Fibroblast of the aortic adventitia (primary cell): ENCODE measurements at places on chromosomes 5 and 9.

DNA sequence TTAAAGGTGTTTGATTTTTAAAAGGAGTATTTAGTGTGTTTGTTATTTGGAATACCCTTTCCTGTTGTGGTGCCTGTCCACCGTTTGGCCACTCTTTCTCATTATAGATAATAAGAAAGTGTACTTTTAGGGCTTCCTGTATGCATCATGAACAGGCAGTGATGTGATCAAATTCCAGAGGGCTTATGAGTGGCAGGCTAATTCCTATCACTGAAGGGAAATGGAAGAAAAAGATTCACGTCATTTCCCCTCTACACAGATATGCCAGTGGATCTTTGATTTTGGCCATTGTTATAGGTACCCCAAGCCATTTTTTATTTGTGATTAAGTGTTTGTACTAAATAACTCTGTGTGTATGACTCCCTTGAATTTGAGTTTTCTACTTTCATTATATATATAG is 37.1 kb downstream of the RPS6 start:
- no peak for DNase-seq

DNA sequence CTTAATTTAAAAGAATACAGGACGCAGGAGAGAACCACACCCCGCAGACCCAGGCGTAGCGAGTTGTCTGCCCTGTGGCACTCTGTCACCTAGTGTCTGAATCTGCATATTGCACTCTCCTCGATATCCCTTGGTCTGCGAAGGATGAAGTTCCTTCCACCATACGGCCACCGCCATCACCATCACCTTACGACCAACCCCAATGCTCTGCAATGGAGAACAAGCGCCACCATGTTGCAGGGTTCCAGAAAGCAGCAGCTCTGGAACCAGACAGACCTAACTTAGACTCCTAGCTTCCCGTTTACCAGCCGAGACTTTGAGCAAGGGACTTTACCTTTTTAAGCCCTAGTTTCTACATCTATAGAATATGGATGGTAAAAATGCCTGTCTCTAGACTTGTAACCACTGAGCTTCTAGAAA is 77.4 kb upstream of the DMRT1 start:
- DNase-seq, result peak; percentile 90

DNA sequence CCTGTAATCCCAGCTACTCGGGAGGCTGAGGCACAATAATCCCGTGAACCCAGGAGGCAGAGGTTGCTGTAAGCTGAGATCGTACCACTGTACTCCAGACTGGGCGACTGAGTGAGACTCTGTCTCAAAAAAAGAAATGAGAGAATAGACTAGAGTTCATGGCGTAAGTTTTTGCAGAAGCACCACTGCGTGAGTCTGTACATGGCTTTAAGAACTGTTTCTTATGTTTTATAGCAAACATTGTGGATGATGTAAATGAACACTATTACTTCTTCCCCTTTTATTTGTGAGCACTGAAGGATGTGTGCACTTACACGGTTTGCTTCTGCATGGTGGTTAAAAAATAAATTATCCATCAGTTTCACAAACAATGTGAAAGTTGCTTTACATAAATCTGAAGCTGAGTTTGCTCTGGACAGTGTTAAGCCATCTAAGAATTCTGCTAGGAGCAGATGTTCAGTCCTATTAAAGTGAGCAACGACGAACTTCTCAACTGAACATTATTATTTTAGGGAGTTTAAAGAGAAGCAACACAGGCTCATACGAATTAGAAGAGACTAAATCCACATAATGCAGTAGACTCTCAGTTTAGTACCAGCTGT is 52.5 kb downstream of the ZFAND5 start:
- DNase-seq, result no peak

- DNase-seq, result no peak
Observed at GRCh38 chr5:92734211-92734940, 846.6 kb downstream of the NR2F1-AS1 start.

GRCh38 chr9:131020388-131020787 is 11.4 kb downstream of the LAMC3 start:
- DNase-seq, result peak; percentile 93

GRCh38 chr5:140978260-140978659 is 12.0 kb downstream of the PCDHAC2 start:
- no peak for DNase-seq

- no peak for DNase-seq
Observed at GRCh38 chr5:10600626-10601245, 36.9 kb downstream of the ANKRD33B start.

DNA sequence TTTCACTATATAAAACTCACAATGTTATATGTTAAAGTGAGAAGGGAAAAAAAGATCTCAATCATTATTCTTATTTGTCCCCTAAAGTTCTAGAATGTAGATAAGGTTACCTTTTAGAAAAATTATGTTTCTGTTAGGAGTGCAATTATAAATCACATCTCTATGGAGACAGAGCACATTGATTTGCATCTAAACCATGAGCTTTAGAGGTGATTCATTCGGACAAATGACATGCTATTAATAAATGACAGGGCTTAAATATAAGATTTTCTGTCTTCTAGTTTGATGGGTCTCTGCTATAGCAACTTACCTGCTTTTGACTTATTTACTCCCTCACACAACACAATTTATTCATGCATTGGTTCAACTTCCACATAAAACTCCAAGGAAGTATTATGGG is 39.8 kb downstream of the RASEF start:
- DNase-seq, result no peak

DNA sequence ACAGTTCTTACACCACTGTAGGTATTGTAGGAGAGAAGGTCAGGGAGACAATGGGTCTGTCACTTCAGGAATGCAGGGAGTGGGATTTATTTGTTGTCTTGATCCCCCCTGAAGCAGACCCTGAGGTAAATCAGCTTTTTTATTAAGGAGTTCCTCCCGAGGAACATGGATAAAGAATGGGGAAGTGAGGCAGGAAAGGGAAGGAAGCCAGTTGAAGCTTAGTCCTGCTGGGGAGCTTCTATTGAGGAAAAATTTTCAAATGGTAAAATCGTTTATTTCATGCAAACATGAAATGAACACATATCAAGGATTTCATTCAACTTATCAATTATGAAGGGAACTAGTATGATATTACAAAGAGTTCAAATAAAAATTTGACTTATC is 318.6 kb upstream of the PIK3R1 start:
- no peak for DNase-seq

- no peak for DNase-seq
Observed at GRCh38 chr5:98614341-98614740, 159.1 kb upstream of the RGMB start.

DNA sequence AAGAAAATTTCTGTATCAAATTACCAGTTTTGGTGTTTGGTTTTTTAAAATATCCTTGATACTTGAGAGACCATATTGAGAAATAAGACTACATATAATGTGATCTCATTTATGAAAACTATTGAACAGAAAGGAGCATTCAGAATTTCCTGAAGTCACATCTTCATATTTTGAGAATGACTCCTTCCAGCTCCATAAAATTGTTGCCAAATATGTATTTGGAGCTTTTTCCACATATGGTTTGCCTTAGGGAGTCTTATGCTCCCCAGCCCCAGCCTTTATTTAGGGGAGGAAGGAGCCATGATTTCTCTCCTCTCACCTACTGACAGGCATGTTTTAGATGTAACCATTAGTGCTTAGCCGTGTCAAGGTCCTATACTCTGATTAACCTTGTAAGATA is 51.1 kb downstream of the GCNT1 start:
- peak; percentile 67 for DNase-seq
